ENCODE measurements at places on chromosomes 4 and X.

DNA sequence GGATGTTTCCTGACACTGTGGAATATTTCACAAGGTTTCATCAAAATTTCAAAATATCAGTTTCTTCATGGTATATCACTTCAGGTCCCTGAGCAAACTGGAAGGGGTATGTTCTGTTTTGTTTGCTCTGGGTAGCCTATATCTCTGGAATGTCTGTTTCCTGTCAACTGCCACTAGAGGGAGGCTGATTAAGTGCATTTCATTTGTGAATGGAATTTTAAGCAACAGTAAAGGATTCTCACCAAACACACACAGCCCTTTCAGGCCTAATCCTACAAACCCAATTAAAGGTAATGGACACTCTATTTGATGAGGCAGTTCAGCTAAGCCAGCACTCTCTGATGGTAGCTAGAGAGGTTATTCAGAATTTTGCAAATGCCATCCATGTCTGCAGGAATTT lies 307.1 kb downstream of the TEX13A start:
- peak; percentile 0 for DNase-seq

GRCh38 chrX:130097507-130098209 lies 12.6 kb downstream of the ELF4 start:
- no peak for DNase-seq

DNA sequence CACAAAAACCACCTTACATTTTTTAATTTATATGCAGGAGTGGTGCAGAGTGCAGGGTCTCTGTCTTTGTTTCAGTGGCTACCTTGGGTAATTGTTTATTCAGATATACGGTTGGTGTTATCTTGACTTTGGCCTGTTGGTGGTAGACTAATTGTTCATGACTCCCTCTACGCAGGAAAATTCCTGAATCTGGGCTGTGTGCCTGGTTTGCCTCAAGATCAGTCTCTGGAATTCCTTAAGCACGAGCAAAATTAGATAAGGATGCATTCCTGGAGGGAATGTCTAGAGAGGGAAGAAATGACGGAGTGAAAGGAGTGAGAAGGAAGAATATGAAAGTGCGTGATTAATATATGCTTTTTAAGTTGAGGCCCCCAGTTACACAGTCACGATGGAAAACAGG lies 576.9 kb upstream of the PCDH10 start:
- no peak for DNase-seq

DNA sequence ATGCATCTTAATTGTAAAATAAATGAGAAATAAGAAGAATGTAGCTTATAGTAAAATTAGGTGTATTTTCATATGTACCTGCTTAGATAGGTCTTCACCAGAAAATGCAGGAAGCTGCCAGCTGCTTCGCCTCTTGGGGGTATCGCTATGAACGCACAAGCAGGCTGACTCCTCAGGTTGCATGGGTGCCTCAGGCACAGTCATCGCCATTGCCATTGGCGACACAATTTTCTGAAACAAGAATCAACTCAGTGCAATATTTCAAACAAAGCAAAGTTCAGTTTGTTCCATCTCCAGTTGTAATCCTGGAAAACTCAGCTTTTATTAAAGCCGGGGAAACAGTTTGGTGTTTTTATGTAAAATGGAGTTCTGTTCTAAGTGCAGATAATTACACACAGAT lies 29.7 kb downstream of the STOX2 start:
- no peak for DNase-seq

DNA sequence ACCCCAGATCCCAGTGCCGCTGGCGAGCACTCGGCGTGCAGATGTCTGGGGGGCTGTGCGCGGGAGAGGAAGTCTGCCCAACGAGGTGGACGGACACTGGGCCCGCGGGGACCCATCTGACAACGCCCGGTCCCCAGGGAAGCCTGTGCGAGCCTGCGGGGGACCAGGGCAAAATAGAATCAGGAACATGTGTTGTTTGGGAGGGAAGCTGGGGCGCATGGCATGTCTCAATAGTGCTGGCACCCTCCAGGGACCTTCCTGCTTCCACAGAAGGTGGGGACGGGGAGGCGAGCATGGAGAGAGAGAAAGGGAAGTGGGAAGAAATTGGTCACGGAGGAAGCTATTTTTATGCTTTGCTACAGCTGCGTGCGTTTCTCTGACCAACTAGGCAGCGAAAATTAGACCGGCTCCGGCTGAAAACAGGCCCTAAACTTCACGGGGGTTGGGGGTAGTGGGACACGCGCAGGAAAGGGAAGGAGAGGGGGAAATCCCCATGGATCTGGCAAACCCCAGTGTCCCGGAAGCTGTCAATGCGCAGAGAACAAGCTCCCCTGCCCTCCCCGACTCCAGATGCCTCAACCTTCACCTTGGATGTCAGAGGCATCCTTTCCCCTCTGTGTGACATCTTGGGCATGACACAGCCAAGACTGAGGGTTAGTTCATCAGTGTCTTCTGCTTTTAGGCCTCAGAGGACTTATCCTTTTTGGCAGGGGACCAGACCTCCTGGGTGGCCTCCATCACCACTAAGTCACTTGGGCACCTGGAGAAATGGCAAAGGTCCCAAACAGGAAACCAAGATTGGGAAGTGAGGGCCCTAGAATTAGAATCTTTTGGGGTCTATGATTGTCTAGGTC lies 169.8 kb upstream of the BCOR start:
- no peak for DNase-seq

GRCh38 chr4:97300561-97300960 lies 842.7 kb downstream of the STPG2 start:
- no peak for DNase-seq

- DNase-seq: no peak
Measured at GRCh38 chr4:20273793-20274192, 22.1 kb downstream of the SLIT2 start.

DNA sequence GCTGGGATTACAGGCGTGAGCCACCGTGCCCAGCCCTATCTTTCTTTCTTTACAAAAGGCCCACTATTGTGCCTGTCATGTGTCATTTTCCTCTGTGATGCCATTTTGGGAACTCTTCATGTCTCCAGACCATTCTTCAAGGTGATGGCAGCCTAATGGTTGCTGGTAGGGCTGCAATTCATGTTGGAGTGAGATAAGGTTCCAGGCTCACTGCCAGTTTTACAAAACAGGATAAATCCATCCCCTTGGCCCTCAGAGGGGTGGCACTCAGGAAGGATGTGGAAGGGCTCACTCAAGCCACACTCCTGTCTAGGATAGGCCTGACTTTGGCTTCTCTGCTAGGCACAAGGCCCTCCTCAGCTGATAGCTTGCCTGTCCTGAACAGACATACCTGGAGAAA lies 3.8 kb downstream of the TCEAL9 start:
- no peak for DNase-seq

GRCh38 chr4:28378109-28378830 lies 1517.6 kb downstream of the STIM2 start:
- no peak for DNase-seq

DNA sequence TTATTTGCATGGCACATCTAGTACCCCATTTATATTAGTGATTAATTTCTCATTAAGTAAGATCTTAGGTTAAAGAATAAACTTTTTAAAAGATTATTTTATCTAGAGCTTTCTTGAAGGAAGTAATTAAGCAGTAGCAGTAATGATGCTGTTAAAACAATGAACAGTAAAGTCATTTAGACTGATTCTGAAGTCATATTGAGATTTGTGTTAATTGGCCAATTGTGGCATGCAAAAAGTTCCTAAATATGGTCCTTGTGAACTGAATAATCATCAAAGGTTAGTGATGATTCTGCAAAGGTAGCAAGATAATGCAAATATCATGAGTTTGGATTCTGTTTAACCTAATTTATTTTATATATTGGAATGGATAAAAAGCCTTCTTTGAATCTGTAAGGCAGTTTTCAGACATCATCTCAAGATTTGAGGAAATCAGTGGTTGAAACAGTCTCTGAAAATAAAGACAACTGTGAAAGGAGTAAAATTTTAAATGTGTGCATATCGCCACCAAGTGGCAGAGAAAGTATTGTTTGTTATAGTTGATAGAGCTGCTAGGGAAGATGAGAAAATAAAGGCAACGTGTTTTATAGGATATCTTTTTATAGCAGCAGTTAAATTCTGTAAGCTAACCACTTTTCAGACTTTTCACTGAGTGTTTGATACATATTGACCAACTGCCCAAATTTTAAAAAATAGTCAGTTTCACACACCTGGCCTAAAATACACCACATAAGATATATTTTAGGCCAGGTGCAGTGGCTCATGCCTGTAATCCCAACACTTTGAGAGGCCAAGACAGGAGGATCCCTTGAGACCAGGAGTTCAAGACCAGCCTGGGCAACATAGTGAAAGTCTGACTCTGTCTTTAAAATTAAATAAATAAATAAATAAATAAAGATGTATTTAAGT lies 79.6 kb downstream of the CCKAR start:
- DNase-seq: no peak

GRCh38 chr4:56186808-56187523 lies 200.3 kb downstream of the AASDH start:
- no peak for DNase-seq

GRCh38 chr4:80989921-80990544 lies 40.5 kb upstream of the BMP3 start:
- peak; percentile 17 for DNase-seq

DNA sequence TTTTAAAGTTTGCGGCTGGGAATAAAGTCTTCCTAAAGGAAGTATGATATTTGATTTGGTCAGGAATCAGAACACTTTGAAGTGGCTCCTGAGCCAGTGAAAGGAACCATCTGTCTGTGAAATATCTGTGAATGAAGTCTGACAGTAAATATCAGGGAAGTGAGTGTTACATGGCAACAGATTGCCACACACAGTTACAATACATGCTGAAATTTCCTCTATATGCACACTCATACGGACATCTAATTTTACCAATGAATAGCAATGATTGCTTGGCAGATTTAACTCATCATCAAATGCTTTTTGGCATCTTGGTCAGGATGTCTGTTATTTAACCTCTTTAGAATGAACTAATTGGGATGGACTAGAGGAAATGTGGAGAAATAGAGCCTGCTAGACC lies 1023.8 kb downstream of the FAT4 start:
- no peak for DNase-seq

Measured in SHP77 (cell line).